ENCODE measurements at places on chromosomes 12 and 14.

DNA sequence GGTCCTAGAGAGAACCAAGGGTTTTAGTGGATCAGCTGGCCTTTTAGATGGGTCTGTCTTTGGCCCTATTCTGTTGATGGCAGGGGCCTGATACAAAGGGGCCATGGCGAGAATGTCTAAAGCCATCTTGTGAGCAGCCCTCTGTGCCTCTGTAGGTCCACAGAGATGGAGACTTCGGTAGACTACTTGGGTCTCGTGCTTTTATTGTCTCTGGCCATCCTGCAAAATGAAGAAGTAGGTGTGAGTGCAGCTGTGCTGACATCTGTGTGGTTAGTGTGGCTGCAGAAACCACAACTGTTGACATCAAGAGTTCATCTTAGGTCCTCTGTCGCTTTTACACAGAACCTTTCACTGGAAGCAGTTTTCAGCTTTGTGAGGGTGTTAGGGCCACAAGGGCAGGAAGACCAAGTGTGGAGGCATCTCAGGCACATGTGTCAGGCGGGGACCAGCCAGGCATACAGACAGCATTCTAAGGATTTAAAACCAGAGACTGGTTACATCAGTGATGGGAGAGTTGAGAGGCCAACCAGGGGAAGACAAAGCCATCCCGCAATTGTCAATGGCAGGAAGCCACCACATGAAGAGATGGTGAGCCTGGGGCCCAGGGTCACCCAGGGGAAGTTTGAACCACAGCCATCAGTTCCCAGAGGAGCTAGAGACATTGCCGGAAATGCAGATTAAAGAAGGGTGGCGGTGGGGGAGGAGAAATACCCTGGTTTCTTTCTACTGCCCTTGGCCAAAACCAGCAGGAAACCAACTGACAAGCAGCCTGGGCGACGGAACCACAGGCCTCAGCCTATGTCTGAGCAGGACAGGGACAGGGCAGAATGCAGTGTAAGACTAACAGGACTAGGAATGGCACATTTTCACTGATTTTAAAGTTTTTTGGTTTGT, 13.0 kb upstream of the TPCN1 start:
- no peak for DNase-seq

DNA sequence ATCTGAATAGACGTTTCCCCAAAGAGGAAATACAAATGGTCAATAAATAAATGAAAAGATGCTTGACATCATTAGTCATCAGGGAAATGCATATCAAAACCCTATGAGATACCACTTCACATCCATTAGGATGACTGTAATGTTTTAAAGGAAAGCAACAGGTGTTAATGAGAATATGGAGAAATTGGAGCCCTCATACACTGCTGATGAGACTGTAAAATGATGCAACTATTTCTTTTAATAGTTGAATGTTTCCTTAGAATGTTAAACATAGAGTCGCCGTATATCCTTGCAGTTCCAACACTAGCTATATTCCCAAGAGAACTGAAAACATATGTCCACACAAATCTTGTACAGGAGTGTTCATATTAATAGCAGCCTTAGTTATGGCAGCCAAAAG, 133.2 kb downstream of the SLC38A4 start:
- no peak for DNase-seq

DNA sequence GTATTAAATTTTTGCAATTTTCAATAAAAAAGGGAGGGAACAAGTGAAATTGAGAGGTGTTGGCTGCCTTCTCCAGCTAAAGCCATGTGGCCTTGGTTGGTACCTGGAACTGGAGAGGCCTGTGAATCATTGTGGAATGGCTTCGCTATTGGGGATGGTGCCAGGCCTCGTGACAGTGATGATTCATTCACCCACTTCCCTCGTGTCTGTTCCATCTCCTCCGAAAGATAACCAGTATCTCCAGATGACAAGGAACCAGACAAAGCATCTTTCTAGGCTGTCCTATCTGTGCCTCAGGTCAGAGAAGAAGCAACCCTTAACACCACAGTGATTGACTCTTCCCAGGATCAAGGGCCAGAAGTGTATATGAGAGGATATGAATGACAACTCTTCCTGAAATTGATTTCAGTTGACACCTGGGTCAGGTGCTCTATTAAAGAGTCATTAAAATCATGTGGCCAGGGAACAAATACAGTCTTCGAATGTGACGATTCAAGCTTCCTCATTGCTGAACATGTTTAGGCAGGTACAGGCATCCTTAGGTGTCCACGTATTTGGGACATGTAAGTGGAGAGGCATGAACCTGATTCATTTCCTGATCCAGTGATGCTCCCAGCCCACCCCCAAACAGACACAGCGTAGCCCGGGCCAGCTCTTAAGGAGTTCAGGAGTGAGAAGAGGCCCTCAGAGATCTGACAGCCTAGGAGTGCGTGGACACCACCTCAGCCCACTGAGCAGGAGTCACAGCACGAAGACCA, at the start of gene RNASE7:
Gene RNASE7, plus strand, starts transcription at position 687 of the 758 bp plus-strand sequence. CDS start 631 bp downstream, outside the sequence.
- DNase-seq: no peak

DNA sequence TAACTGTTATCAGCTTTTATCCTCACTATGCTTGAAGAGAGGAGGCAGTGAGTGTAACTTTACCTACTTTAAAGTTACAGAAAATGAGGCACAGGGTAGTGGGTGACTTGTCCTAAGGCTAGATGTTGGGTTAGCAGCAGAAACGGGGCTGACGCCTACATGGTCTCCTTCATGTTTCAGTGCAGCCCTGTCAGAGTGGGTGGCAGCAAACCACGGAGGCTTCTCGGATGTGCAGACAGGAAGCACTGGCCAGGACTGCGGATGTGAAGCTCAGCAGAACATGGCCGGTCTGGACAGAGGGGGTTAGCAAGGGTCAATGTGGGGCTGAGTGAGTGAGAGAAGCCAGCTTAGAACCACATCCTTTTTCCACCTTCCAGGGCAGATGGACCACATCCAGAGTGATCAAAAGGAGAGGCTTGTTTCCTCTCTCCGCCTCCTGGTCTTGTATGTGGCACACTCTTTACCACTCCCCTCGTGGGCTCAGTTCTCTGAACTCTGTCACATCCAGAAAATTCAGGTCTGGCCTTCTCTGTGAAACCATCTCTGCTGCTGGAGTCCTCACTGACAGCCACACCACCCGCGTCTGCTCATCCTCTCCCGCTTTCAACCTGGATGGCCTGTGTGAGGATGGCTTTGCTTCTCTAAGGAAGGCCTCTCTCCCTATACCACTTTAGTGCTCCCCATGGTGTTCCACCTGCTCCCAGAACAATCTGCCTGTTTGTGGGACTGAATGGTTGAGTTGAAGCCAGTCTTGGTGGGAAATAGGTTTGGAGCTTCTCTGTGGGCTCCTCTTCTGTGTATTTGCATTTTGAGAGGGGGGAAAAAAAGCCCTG, 14.1 kb downstream of the SUSD6 start:
- DNase-seq: no peak

GRCh38 chr14:54189748-54190354, 207.0 kb upstream of the CDKN3 start:
- no peak for DNase-seq

- DNase-seq: no peak
These were observed 74.2 kb upstream of the RASSF8 start for GRCh38 chr12:25884024-25884919.

DNA sequence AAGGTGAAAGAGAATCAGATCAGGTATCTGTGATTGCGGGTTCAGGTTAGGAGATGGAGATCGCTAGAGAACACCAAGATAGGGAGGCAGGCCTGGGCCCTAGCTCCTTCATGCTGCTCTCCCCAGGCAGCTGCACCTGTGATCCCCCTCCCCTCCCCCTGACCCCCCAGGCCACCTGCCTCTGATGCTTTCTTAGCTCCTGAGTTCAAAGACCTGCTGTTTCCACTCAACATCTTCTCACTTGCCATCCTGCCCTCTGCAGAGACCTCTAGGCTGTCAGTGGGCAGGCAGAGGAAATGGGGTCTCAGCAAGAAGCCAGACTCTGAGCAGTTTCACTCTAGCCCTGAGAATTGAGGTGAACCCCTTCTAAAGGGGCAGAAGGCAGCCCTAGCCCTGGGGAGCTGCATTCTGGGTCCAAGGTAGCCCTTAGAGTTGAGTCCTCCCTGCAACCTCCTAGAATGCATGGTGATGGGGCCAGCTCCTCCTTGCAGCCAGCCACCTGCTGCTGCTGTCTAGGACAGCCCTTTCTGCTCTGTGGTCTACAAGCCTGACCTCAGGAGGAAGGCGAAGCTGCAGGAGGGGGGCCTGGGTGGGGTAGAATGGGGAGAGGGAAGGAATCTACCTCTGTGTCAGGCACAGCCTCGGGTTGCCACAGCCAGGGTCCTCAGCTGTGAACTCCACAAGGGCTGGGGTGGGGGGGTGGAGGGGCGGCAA, 6.4 kb upstream of the SLC48A1 start:
- DNase-seq: no peak

DNA sequence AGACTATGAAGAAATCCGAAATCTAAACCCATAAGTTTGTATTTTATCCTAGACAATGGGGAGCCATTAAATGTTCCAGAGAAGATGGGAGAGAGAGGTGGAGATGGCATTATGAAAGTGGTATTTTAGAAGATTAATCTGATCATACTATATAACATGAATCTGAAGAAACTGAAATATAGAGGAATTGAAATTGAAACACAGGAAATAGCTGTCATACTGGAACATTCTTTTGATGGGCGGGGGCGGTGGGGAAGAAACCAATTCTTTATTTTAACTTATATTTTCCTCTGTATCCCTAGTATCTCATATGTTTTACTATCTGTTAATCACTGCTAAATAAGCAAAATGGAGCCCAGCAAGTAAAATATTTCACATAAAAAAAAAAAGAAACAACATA, 27.0 kb upstream of the FOXN3 start:
- DNase-seq: no peak

GRCh38 chr12:4440187-4440941, 5.3 kb downstream of the FGF6 start:
- no peak for DNase-seq

GRCh38 chr14:100688598-100689461, 37.9 kb upstream of the DLK1 start:
- no peak for DNase-seq

- DNase-seq: no peak
These were observed 68.1 kb downstream of the TTC9 start for GRCh38 chr14:70709726-70710382.

DNA sequence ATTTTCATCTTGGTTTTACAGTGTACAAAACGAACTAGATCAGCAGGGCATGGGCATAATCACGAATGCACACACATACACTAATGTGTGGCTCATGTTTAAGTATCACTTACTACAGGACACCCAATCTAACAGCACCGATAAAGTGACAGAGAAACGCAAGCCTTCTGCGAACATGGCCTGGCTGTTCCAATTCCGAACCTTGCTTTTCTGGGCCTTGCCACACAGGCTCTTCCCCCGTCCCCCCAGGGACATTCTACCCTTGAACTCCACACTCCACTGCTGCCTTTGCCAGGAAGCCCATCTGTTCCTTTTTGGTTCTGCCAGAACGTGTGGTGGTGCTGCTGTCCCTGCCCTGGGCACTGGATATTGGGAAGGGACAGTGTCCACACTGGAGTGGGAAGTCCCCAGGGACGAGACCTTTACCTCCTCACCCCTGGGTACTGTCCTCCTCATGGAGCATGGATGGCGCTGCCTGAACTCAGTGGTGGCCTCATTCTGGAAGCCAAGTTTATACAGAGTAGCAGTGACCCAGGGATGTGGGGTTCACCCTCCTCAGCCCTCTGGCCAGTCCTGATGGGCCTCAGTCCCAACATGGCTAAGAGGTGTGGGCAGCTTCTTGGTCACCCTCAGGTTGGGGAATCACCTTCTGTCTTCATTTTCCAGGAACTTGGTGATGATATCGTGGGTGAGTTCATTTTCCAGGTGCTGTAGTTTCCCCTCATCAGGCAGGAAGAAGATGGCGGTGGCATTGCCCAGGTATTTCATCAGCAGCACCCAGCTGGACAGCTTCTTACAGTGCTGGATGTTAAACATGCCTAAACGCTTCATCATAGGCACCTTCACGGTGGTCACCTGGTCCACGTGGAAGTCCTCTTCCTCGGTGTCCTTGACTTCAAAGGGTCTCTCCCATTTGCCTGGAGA, 7.9 kb downstream of the SERPINA1 start:
- DNase-seq: no peak

GRCh38 chr14:37168721-37169120, 3.7 kb downstream of the SLC25A21 start:
- DNase-seq: no peak

DNA sequence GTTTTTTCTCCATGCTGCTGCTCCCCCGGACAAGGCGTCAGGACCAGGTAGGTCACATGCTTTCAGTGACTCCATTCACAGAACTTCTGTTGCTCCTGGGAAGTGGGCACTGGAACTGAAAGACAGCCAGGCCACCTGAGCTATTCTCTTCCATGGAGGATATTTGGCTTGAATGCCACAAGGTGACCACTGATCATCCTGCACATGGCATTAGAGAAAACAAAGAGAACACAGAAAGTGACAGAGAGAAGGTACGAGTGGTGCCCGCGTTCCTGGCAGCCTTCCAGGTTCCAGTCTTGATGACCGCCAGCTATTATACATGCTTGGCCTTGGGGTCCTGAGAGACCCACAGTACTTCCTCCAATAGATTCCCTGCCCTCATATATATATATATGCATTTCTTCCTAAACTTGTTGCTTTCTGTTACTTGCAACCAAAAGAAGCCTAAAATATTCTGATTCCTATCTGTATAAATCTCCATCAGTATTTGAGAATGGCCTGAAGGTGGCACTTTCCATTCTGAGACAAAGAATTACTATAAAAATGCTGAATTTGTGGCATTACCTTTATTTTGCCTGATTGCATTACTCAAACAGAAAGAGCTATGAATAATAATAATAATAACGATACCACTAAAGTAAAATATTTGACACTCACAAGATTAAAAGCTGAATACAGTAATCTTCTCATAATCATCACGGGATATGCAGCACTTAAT, 174.9 kb downstream of the FOXN3 start:
- no peak for DNase-seq

- no peak for DNase-seq
These were observed 196.6 kb downstream of the PCNX1 start for GRCh38 chr14:71103662-71104484.

DNA sequence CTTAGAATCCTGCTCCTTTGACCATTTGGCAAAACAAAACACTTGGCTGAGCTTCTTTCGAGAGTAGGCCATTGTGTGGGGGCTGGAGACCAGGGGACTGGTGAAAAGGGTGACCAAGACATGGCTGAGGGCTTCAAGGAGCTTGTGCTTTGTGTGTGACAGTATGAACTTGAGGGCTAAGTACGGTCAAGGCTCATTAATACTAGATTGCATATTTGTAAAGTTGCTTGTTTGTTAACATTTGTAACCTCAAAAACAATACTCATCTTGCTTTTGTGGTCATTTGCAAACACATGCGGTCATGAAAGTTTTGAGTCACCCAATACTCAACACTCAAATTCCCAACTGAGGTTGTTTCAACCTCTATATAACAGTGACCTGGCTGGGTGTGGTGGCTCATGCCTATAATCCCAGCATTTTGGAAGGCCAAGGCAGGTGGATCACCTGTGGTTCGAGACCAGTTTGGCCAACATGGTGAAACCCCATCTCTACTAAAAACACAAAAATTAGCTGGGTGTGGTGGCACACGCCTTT, 42.5 kb downstream of the ZFYVE26 start:
- DNase-seq: no peak

DNA sequence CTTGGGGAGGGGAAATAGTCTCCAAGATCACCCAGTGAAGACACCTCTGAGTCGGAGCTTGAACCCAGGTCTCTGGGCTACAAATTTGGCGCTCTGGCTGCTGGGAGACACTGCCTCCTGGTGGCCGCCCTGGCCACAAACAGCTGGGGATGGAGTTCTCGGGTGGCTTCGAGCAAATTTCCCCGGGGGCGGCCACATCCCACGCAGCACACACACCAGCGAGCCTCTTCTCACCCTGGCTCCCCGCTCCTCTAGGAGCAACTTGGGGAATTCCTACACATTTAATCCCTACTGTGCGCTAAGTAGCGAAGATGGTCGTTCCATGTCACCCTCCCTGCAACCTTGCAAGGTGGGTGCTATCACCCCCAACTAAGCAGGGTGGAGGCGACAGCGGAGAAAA, 66.2 kb upstream of the BEGAIN start:
- no peak for DNase-seq

Data from stimulated activated CD8-positive, alpha-beta memory T cell treated with anti-CD3 and anti-CD28 coated beads, Interleukin-4, amount 100 ng/mL, for 1 hour (primary cell).